ENCODE measurements at places on chromosomes 7 and 10.

- no peak for DNase-seq
Observed at GRCh38 chr7:28942168-28942567, 16.0 kb downstream of the TRIL start.

DNA sequence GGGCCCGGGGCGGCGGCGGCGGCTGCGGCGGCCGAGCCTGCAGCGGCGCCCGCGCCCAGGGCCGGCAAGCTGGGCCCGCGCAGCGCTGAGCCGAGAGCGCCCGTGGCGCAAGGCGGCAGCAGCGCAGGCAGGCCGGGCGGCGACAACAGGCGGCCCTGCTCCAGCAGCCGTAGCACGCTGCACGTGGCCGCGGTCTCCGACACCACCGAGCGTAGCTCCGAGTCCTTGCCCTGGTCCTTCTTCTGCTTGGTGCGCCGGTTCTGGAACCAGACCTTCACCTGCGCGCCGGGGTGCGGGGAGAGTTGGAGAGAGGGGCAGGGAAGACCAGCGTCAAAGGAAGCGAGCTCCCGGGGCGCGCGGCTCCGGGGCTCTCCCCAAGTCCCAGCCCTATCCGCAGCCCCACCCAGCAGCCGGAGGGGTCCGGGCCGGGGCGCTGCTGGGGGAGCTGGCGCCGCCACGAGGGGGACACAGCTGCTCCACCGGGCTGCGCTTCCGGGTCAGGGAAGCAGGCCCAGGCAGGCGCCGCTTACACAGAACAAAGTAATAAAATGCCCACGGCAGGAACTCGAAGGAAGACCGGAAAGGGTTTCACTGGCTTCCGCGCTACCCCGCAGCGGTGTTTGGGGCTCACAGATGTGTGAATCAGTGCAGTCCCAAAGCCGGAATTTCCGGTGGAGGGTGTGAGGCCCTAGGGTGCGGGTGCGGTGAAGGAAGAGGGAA is 3.6 kb downstream of the VAX1 start:
- no peak for DNase-seq

DNA sequence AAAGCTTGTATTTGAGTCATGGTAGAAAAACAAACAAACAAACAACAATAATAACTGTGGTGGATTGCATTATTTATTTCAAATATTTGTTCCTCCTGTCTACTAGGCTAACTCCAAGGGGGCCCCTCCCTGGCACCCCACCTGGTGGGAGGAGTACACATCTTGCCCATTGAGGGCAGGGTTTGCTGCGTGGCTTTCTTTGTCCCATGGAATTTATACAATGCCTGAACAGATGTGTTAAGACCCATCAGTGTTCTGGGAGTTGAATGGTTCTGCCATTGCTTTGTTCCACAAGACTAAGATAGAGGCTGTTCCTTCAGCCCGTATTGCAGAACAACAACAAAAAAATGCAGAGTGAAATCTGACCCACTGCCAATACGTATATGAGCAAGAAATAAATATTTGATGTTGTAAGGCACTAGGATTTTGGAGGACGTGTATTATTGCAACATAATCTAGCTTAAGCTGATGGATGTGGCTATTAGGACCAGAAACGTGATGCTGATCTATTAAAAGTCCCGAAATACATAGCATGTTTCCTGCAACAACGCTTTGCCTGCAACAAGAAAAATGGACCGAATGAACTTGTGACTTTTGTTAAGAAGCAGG is 119.1 kb upstream of the JCAD start:
- no peak for DNase-seq

DNA sequence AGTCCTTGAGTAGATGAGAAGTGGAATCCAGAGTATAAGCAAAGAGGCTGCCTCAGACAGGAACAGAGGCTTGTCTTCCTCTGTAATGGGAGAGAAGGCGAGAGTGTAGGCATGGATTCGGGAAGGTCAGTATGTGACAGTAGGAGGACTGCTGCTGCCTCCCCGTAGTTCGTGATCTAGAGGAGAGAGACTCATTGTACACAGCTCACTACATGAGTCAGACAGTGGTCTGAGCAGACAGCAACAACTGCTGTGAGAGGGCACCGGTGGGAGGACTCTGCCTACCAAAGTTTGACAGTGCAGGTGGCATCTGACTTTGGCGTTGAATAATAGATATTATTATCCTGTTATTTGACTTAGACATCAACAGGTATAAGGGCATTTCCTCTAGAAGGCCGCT is 319.4 kb downstream of the NRG3 start:
- DNase-seq = no peak

GRCh38 chr10:22476601-22477321 is 131.5 kb downstream of the SPAG6 start:
- DNase-seq = no peak

DNA sequence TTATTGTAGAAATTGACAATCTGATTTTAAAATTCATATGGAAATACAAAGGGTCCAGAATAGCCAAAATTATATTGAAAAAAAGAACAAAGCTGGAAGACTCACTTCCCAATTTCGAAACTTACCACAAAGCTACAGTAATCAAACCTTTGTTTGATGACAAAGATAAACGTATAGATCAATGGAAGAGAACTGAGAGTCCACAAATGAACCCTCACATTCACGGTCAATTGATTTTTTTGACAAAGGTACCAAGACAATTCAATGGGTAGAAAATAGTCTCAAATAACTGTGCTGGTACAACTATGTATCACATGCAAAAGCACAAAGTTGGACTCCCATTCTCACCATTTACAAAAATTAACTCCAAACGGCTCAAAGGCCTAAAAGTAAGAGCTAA is 8.7 kb downstream of the KPNA7 start:
- DNase-seq = no peak

DNA sequence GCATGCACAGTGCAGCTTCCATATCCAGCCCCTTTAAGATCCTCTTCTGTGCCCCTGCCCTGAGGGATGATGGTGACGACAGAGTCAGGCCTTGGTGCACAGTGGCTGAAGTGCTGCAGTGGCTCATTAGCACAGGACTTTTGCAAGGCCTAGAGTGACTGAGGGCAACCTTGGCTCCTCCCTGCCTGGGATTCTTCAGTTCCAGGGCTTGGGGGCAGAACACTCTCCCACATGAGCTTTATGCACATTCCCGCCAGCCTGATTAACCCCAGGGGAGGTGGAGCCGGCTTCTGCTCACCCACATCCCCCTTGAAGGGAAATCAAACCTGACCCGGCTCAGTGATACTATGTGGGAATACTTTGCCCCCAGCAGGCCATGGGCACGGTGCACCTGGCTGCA is 253.4 kb downstream of the GALNT17 start:
- no peak for DNase-seq

Measured in hematopoietic multipotent progenitor cell treated with erythropoietin and hydrocortisone succinate and interleukin-3 and kit ligand, for 17 days (in vitro differentiated cells).